ENCODE measurements at places on chromosomes 2 and 18.

DNA sequence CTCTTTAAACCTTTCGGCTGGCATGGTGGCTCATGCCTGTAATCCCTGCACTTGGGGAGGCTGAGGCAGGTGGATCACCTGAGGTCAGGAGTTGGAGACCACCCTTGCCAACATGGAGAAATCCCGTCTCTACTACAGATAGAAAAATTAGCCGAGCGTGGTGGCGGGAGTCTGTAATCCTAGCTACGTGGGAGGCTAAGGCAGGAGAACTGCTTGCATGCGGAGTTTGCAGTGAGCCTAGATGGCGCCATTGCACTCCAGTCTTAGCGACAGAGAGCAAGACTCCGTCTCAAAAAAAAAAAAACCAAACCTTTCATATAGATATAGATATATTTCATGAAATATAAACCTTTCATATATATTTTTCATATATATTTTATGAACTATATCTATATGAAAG is 864.7 kb downstream of the TRIB2 start:
- DNase-seq = peak; percentile 23

DNA sequence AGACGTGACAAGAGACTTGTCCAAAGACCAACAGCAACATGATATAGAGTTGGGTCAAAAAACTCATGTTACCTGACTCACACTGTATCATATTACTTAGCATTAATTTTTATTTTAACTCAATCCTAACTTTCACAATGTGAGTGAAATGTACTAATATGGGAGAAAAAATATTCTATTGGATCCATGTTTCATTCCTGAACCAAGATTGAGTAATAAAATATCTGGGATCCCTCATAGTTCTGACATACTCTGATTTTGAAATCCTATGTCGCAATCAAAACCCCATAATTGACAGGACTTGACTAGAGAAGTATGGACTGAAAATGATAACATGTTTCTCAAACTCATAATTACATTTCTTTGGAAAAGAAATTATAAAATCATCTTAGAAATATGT is 190.4 kb downstream of the RIT2 start:
- no peak for DNase-seq

DNA sequence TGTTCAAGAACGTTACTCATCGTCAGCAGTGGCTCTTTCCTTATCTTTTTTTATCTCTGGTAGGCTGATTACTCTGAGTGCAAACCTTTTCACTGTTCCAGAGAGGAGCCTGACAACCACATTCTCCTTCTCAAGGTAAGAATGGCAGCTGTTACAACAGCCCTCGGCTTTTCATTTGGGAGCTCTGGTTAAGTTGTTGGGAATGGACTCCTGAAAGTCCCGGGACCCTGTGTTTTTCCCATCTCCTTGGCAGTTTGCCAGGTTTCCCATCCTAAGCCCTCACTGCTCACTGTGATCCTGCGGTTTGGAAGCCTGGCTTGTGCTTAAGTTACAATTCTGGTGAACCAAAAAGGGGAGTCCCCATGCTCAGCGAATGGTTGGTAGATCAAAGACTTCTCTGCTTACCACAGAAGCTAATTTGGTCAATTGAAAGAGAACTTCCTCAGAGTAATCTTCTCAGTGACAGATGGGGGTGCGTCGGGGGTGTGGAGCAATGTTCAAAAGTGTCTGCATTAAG is 122.3 kb downstream of the LYPD6B start:
- DNase-seq = no peak

DNA sequence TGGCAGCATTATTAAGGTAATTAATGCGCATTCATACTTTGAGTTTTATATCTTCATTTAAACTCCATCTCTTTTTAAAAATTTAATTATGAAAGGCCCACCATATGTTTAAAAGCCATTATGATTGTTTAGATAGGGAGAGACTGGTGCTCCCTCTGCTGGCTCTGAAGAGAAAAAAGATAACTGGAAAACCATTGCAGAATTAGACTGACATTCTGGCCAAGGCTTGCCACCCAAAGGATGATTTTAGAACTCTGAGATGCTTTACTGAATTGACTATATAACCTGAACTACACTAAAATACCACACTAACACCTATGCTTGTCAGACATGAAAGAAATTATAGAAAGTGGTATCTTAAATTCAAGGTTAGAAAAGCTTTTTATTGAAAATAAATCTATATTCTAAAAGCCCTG is 127.6 kb upstream of the SPOPL start:
- DNase-seq = peak; percentile 59

GRCh38 chr2:95313296-95314131 is 16.4 kb downstream of the KCNIP3 start:
- DNase-seq = peak; percentile 77

- peak; percentile 12 for DNase-seq
These were observed 91.8 kb downstream of the TGIF1 start for GRCh38 chr18:3541549-3542386.

GRCh38 chr2:67251741-67252140 is 145.4 kb upstream of the ETAA1 start:
- DNase-seq = no peak

GRCh38 chr2:119487434-119488244 is 36.6 kb downstream of the SCTR start:
- no peak for DNase-seq

DNA sequence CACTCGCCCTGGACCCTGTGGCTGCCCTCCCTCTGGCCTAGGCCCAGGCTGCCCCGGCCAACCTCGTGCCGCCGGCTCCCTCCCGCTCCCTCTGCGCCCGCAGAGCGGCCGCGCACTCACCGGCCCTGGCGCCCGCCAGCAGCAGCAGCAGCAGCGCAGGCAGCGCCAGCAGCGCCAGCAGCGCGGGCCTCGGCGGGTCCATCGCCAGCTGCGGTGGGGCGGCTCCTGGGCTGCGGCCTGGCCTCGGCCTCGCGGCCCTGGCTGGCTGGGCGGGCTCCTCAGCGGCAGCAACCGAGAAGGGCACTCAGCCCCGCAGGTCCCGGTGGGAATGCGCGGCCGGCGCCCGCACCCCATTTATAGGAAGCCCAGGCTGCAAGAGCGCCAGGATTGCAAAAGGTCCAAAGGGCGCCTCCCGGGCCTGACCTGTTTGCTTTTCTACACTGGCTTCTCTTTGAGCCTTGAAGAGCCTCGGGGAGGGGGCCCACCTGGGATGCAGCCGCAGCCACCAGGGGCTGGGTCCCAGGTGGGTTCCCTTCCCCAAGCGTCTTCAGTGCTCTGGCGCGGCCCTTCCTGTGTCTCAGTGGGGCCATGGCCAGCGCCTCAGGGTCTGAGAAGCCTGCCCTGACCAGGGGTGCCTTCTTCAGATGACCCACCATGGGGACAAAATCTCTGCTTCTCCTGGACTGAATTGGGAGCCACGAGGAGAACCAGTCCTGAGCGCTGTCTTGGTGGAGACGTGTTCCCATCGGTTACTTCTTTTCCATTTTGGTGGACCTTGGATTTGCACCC is at the start of gene APOB:
TSS of gene APOB (minus strand) at position 330 of the 789 bp plus-strand sequence. CDS start at position 202, 128 bp downstream.
- DNase-seq = no peak

- DNase-seq = peak; percentile 99
These were observed 17.1 kb downstream of the SLC8A1 start for GRCh38 chr2:40434731-40435271.

DNA sequence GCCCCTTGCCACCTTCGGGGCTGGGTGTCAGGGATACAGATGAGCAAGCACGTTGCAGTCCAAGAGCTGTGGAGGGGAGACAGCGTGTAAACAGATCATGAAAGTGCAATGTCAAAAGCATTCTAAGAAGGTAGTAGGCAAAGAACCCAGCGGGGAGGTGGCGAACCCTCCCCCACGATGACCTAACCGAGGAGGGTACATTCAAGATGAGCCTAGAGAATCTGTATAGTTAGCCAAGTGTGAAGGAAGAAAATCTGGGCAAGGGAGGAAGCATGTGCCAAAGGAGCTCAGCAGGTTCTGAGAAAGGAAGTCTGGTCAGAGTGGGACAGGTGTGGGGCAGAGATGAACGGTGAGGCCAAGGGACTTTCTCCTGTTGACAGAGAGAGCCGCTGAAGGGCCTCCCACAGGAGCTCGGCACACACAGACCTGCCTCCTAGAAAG is 106.9 kb downstream of the SP3 start:
- DNase-seq = peak; percentile 6

DNA sequence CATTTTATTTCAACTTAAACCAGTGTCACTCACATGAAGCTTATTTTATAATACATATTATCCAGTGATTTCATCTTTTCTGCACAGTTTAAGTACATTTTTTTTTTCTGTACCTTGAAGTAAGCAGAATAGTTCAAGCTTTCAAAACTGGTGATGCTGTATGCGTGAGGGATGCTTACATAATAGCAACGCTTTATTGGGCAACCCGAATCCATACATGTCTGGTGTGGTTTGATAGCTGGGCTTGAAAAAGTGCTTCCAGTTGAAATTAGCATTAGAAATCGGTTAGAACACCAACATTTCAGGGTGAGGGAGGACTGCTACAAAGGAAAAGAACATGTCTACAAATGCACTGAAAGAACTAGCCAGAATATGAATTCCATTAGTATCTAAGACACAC is 117.4 kb downstream of the MBP start:
- no peak for DNase-seq

- DNase-seq = peak; percentile 49
These were observed 132.8 kb downstream of the THADA start for GRCh38 chr2:43462866-43463641.

DNA sequence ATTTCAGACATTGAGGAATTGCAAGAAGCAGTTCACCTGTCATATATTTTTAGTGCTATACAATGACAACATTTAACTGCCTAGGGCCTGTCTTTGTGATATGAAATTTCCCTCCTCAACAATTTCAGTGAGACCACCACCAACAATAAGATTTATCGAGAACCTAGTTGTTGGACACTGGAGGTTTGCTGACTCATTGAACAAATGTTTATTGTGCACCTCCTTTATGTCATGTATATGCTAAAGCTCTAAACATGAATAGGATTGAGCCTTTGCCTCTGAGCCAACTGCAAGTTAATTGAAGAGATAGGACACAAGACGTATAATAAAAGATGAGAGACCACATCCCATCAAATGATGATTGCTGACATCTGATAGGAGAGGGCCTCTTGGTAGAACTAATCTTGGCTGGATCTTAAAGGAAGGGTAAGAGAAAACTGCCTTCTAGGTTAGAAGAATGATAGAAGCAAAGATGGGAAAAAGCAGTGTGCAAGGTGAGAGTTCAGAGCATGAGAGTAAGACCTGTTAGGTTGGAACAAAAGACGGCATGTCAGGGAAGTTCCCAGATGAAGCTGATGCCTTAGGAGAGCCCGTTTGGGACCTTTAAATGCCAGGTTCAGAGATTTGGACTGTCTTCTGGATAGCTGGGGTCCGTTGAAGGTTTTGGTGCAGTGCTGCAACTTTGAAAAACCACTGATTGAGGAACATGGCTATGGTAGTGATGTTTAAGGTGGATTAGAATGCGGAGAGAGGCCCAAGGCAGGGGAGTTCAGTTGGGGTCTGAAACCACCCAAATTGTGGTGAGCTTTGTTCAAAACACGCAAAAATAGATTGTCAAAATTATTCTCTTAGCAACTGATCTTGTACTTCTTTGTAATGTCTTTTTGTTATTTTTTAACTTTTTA is 133.0 kb upstream of the EML6 start:
- peak; percentile 52 for DNase-seq

DNA sequence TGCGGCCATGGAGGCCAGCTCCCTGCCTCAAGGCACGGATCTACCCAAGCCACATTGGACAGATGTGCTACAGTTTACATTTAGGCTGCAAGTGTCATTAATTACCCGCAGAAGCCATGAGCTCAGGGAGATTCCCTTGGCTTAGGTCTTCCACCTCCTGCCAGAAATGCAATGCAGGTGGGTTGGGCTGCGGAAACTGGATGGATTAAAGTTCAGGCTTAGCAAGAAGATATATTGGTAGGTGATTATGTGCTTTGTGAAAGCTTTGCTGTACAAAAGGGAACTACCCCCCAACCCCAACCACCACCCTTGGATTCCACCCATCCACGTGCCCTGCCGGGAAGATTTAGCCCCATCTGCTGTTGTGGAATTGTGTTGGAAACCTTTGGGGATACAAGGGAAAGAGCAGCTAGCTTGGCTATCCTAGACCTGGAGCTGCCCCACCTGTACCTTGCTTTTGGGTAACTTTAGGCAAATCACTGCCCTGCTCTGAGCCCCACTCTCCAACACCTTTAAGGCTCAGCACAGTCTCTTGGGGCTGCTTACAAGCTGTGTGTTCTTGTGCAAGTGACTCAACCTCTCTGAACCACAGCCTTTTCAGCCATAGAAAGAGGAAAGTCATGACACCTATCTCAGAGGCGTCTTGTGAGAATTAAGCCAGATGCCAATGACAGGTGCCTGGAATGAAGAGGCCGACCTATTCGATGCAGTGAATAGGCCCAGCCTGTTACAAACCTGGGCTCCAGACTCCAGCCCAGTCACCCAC is 141.6 kb upstream of the GLI2 start:
- no peak for DNase-seq

DNA sequence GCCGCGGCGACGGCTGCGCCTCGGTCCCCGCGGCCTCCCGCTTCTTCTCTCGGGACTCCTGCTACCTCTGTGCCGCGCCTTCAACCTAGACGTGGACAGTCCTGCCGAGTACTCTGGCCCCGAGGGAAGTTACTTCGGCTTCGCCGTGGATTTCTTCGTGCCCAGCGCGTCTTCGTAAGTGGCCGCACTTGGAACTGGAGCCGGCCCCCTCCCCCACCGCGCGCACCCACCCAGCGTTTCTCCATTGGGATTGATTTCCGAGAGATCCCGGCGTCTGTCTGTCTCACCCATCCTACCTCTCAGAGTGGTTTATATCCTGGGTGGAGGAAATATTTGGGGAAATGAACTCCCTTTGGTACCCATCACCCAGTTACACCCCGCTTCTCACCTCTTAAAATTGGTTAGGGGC is 498 bp downstream of the ITGAV start:
- no peak for DNase-seq

GRCh38 chr2:217313386-217313785 is 453.5 kb upstream of the TNP1 start:
- DNase-seq = no peak

GRCh38 chr2:2892892-2893291 is 484.7 kb downstream of the EIPR1 start:
- no peak for DNase-seq

DNA sequence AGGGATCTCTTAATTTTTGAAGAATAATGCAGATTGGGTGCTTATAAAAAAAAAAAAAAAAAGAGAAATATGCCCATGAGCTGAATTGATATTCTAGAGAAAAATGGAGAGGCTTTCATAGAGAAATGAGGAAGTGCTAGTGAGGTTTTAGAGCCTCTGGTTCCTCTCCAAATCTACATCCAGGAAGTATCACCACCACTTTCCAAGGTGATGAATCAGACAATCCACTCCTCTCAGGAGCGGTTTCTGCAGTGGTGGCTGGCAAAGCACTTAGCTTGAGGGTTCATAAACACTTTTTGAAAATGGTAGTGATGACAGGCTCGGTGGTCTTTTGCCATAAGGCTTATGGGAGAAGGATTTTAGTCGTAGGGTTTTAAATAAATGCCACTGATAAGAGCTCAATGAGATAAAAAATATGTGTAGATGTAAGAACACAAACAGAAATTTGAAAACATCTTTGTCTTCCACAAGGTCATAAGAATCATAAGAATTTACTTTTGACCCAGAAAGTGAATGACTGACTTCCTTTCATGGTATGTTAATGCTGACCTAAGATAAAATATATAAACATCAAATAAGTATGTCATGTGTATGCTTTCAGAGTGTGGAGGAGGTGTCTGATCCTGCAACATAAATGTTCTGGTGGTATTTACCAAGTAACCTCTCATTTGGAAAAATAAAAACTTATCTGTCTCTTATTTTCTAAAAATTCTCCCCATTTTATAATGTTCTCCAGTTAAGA is 42.1 kb upstream of the DSG1 start:
- peak; percentile 30 for DNase-seq

Data from PC-3 (cell line).